ENCODE measurements at places on chromosomes 7 and 10.

GRCh38 chr10:16119445-16119844 lies 259.1 kb upstream of the MINDY3 start:
- DNase-seq = no peak

DNA sequence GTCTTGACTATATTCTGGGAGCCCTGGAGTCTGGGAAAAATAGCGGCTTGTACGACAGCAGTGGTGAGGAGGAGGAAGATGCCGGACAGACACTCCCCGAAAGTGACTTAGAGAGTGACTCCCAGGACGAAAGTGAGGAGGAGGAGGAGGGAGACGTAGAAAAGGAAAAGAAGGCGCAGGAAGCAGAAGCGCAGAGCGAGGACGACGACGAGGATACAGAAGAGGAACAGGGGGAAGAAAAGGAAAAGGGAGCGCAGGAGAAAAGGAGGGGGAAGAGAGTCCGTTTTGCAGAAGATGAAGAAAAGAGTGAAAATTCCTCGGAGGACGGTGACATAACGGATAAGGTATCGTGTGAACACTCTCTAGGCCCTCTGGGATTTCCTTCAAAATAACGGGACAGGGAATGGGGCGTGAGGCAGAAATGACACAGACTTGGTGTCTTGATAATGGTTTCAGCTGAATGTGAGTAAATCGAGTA lies 908 bp downstream of the NOM1 start:
- DNase-seq = no peak

- no peak for DNase-seq
These were observed 5.5 kb upstream of the CACUL1 start for GRCh38 chr10:118760265-118760664.

DNA sequence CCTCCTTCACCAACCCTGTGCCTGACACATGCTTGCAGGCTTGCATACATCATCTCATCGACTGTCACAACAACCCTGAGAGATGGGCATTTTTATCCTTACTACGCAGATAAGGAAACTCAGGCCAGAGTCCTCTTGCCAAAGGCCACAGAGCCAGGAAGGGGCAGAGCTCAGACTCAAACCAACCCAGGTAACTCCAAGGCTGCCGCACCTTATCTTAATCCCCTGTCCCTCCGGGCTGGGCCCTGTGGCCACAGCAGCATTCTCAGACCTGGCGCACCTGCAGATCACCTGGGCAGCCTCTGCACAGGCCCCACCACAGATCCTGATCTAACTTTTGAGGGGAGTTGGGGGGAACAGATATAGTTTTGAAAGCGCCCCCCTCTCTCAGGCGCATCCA lies 35.1 kb downstream of the SORBS1 start:
- no peak for DNase-seq

DNA sequence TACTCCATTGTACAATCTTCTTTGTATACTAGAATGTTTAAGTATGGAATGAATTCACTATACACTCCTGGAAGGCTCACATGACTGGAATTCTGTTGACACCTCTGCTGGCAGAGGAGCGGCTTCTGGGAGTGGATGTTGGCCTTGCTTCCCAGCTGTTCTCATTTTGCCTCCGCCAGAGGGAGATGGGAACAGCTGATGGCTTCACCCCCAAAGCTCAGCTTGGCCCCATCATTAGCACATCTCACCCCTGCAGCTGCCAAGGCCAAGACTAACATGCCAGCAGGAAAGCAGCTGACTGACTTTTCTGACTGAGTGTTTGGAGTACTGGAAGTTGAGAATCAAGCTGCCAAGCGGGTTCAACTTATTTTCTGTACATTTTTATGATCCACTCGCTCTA lies 15.1 kb downstream of the ADAM12 start:
- no peak for DNase-seq

GRCh38 chr10:131921184-131921583 lies 20.4 kb downstream of the PPP2R2D start:
- DNase-seq = no peak

- no peak for DNase-seq
These were observed 94.9 kb downstream of the MARCHF5 start for GRCh38 chr10:92385831-92386230.

DNA sequence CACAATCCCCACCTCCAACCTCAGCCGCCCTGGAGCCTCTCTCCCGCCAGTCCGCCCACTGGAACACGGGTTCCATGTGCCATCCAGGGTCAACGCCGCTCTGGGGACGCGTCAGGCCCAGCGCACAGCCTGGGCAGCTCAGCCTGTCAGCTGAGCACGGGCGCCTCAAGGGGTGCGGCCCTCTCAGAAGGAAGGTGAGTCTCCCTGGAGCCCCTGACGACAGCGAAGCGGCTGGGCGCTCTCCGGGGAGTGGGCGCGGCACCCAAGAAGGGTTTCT lies 1.2 kb upstream of the SLC18A3 start:
- DNase-seq = no peak

DNA sequence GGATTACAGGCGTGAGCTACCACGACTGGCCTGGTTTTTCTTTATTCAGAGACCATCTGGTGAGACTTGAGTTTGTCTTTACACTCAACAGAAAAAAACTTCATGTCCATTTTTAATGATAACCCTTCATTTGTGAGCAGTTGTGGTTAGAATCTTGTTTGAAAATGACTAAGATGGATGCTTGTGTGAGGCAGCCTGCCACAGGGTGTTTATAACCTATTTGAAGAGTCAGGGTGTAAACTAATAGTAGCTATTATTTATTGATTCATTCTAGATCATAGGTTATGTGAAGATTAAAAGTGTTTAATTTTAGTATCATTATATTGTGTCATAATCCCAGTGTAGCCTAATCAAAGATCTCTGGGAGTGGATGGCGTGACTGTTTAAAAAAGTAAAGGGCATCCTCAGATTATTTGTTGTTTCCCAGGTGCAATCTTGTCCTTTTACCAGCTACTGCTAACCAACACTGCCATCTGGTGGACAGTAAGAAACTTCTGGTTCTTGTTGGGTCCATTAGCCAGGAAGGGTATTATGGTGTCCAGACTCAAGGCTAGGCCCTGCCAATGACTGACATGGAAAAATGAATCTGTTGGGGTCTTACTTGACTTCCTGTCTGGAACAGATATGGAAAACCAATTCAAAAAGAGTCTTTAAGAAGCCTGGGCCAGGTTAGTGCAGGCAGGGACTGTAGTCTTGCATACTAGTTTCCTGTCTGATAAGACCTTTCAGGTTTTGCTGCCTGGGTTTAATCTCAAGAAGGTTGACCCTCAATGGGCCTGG lies 24.9 kb downstream of the NRBF2 start:
- peak; percentile 65 for DNase-seq

DNA sequence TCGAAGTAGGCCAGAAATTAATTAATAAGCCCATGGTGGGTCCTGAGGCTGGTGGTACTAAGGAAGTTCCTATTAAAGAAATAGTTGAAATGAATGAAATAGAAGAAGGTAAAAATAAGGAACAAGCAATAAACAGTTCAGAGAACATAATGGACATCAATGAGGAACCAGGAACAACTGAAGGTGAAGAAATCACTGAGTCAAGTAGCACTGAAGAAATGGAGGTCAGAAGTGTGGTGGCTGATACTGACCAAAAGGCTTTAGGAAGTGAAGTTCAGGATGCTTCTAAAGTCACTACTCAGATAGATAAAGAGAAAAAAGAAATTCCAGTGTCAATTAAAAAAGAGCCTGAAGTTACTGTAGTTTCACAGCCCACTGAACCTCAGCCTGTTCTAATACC lies 36.0 kb downstream of the SLK start:
- DNase-seq = no peak

DNA sequence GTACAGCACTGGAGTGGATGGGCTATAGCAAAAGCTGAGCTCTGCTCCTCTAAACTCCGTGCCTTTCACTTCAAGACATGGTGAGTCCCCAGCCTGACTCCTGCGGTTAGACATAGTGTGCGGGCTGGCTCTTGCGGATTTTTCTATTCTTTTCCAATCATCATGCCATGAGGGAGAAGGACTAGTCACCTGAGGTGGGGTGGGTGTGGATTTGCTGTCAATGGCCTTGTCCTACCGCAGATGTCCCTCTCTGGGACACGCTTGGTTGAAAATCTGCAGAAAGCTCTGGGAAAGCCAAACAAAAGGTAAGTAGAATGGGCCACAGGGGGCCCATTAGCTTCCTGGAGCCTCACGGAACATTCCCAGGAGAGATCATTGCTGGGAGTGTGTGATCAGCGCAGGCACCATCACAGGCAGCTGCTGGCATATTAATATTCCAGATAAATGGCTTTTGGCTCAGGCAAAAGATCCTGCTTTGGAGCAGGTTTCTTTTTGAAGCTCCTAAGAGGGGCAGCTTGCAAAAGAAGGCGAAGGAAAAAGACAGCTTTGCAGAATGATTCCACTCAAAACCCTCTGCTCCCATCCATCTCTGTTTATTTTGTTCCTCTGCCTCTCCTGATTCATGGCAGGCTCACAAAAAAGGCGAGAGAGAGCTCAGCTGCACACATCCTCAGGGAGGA lies 509.0 kb upstream of the ZMIZ1 start:
- DNase-seq = no peak

GRCh38 chr10:43665054-43665453 lies 16.4 kb upstream of the ZNF32 start:
- DNase-seq = no peak

DNA sequence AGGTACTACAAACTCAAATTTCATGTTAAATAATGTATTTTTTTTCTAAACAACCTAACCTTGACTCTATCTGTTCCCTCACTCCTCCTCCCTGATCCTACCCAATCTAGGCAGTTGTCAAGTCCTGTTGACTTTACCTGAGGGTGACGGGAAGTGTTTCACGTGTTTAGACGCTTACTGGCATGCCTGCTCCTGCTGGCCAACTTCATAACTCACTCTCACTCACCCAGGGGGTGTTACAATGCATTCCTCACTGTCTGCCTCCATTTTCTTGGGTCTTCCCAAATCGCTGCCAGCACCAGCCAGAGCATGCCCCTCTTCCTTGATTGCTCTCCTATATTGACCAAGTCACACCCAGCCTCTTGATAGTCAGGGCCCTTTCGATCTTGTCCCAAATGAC lies 28.3 kb downstream of the CRCP start:
- DNase-seq = no peak

GRCh38 chr7:4162884-4163564 lies 519.1 kb upstream of the FOXK1 start:
- DNase-seq = peak; percentile 0

- no peak for DNase-seq
These were observed 1.0 kb upstream of the SPAG6 start for GRCh38 chr10:22344249-22344648.

DNA sequence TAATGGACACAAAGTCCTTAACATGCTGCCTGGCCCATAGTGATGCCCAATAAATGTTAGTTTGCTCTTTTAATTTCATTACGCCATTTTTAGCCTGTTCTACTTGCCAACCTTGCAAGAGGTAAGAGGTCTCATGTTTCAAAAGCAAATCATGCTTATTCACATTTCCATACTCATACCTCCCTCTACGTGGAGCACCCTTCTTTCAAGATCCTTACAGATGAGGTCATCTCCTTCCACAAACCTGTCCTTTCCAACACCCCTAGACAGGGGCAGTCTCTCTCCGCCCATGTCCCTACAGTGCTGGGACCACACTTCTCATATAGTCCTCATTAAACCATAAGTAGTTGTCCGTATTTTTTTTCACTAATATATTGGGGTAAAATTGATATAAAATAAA lies 271.3 kb downstream of the FGFR2 start:
- DNase-seq = no peak

- no peak for DNase-seq
These were observed 93.4 kb upstream of the OIT3 start for GRCh38 chr10:72800000-72800740.

DNA sequence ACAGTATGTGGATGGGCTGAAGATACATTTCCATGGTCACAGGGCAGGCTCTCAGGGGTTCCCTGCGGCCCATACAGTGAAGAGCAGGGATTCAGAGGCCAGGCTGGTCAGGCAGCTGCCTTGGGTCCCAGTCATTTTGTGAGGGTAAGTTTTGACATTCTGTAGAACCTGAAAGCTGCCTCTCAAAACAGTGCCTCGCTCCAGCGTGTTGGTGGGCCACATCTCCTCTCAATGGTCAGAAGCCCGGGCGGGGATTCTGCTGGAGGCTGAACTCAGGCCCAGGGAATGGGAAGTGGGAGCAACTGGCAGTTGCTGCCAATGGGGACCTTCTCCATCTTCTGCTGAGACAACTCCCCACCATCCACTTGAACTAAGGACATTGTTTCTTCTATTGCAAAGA lies 190.0 kb downstream of the PTPN20 start:
- no peak for DNase-seq

DNA sequence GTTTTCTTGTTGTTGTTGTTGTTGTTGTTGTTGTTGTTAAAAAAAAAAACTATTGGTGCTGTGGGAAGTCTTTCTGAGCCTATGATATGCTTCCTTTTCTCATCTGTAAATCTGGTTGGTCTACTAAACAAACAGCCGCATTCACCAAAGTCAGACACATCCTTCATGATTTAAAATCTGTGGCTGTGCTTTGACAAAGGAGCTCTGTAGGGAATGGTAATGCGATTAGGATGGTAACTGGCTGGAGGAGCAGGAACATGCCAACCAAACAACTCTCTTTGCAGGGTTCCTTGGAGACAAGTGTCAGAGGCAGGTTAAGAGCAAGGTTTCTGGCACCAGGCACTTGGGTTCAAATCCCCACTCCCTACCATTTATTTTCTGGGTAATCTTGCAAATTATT lies 14.9 kb upstream of the SP4 start:
- no peak for DNase-seq

DNA sequence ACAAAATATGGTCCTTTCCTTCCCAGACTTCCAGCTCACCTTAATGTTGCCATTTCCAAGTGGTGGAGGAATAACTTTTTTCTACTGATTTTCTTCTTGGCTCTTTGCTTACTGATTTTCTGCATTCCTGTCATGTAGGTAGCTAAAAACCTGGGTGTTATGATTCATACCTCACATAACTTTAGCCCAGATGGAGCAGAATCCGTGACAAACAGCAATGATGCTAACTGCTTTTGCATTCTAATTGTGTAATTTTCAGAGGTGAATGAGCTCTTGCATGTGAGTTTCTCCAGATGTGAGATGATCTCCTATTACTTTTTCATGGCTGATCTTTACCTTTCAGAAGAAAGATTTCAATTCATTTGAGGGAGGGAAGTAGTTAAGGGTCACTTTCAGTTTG lies 43.4 kb downstream of the WDR11 start:
- DNase-seq = no peak

DNA sequence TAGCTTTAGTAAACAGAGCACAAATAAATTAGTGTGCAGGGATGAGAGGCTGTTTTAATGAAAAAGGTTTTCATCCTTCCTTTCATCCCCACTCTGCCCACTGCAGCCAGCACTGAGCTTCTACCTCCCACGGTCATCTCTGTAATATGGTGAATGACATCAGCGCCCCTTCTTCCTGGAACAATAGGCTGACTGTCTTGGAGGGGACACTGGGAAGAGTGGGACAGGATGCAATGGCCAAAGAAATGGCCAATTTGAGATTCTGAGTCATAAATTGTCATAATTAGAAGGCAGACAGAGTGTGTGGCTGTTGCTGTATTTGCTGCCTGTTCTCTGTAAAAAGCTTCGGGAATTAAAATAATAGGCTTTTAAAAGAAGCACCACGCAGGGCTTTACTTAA lies 126.7 kb upstream of the CALN1 start:
- no peak for DNase-seq

- no peak for DNase-seq
These were observed 77.2 kb downstream of the ZNF680 start for GRCh38 chr7:64485623-64486022.
